ENCODE measurements at places on chromosomes 7 and 10.

- H3K27me3 ChIP-seq: no peaks in the 10 kb centered on the region
- DNase-seq: no peak
- H3K4me1 ChIP-seq: no peaks in the 10 kb centered on the region
- H3K36me3 ChIP-seq: no peaks in the 10 kb centered on the region
Measured at GRCh38 chr10:55160655-55161283, 359.7 kb upstream of the PCDH15 start.

- no peak overlapping the region for H3K27ac ChIP-seq
- H3K4me3 ChIP-seq: no peak overlapping the region
- H3K27me3 ChIP-seq: no peaks in the 10 kb centered on the region
- H3K36me3 ChIP-seq: no peaks in the 10 kb centered on the region
Measured at GRCh38 chr10:93211991-93212390, 138.3 kb downstream of the CYP26A1 start.

DNA sequence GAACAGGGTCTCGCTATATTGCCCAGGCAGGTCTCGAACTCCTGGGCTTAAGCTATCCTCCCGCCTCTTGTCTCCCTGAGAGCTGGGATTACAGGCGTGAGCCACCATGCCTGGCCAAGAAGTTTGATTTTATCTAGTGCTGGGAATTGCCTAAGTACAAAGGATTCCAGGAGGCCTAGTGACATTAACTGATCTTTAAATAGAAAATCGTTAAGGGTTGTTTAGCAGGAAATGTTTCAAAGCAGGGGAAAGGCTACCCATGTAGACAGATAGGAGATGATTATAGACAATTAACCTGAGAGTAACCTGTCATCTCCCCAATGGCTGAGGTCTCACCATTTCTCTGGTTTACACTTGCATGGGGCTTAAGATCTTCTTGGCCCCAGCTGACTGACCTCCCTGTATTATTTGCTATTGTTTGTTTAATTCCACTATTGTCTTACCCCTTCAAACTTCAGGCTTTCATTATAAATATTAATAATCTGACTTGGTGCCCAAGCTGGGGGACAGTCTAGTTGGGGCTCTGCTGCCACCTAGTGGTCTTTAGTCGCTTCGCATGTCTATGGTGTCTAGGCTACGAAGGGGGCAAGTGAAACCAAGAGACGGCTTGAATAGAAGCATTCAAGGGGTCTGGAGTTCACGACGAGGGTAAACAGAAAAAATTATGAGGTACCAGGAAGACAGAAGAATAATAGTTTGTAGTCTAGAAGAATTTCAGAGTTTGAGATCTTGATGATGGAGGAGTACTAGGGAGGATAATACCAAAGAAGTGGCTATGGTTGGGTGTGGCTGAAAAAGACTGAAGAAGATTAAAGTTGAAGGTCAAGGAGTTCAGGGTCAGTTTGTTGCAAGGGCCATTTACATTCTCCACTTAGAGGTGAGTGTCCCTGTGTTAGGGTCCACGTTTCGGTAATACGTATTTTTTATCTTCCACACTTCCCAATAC, 40.4 kb upstream of the BPGM start:
- H3K27ac ChIP-seq: peak overlapping the region; percentile 24
- DNase-seq: peak; percentile 78
- H3K27me3 ChIP-seq: peaks cover 16% of the 10 kb centered on the region
- H3K4me3 ChIP-seq: no peak overlapping the region

GRCh38 chr7:37354656-37355131, 94.0 kb downstream of the ELMO1 start:
- H3K4me1 ChIP-seq: peaks cover 52% of the 10 kb centered on the region
- DNase-seq: peak; percentile 94
- peak overlapping the region; percentile 95 for H3K27ac ChIP-seq
- no peaks in the 10 kb centered on the region for H3K36me3 ChIP-seq
- no peak overlapping the region for H3K4me3 ChIP-seq

DNA sequence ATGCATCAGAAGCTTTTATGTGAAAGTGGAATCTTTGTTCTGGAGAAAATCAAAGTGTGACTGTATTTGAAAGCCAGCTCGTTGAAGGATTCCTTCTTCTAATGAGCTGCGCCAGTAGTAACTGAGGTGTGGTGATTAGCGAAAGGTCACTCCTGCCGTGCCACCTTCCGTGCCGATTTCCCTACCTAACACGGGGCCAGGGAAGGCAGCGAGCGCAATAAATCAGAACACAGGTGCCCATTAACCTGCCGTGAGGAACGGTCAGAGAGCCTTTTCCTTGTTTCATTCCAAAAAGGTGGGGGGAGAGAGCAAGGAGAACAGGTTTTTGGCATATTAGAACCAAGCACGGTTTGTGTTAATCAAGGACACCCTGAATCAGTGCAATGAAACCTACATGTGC, 258.0 kb downstream of the CELF2 start:
- H3K36me3 ChIP-seq: peaks cover 24% of the 10 kb centered on the region
- no peak for DNase-seq
- no peak overlapping the region for H3K27ac ChIP-seq
- no peaks in the 10 kb centered on the region for H3K27me3 ChIP-seq

GRCh38 chr10:59808896-59809643, 55.8 kb upstream of the MRLN start:
- no peak overlapping the region for H3K27ac ChIP-seq
- no peaks in the 10 kb centered on the region for H3K27me3 ChIP-seq
- H3K4me1 ChIP-seq: no peaks in the 10 kb centered on the region
- H3K36me3 ChIP-seq: peaks cover 56% of the 10 kb centered on the region
- H3K4me3 ChIP-seq: no peak overlapping the region
